G401 (cell line): ENCODE measurements at places on chromosomes 12 and 14. TPM values are rescaled to one million over a fixed set of nuclear protein-coding genes. Genes with fewer than 3 reads are reported as not detected.

DNA sequence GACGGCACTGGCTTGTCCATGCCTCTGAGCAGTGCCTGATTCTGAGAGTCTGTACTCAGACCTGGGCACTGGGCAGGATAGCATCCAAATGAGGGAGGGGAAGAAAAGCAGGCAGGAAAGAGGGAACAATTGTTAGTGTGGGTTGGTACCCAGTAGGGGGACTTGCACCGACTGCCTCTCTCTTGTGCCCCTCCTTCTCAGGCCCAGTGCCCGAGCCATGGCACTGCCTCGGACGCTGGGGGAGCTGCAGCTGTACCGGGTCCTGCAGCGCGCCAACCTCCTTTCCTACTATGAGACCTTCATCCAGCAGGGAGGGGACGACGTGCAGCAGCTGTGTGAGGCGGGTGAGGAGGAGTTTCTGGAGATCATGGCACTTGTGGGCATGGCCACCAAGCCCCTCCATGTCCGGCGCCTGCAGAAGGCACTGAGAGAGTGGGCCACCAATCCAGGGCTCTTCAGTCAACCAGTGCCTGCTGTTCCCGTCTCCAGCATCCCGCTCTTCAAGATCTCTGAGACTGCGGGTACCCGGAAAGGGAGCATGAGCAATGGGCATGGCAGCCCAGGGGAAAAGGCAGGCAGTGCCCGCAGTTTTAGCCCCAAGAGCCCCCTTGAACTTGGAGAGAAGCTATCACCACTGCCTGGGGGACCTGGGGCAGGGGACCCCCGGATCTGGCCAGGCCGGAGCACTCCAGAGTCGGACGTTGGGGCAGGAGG lies 2.2 kb downstream of the NAB2 start:
- peak; percentile 61 for DNase-seq

TMEM132C gene
- total RNA-seq: not detected in 2 replicates

GRCh38 chr12:103334466-103334865 lies 161.3 kb downstream of the C12orf42 start:
- peak; percentile 6 for DNase-seq

DNA sequence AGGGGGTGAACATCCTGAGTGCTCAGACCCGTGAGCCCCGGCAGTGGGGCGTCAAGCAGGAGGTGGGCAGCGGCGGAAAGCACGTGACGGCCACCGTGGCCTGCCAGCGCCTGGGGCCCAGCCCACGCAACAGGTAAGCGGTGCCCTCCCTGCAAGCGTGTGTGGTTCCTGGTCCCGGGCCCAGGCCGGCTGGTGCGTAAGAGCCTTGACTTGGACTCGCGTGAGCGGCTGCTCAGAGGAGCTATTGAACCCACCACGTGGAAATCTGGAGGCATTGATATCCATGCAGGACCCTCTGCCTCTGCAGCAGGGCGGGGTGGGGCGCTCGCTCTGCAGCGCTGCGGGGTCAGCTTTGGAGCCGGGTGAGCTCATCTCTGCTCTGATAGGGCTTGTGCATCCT lies 277.0 kb downstream of the TMEM132C start:
- no peak for DNase-seq

B3GNT4 gene
- 0.06 and 2.5 TPM in 2 replicates for total RNA-seq

DNA sequence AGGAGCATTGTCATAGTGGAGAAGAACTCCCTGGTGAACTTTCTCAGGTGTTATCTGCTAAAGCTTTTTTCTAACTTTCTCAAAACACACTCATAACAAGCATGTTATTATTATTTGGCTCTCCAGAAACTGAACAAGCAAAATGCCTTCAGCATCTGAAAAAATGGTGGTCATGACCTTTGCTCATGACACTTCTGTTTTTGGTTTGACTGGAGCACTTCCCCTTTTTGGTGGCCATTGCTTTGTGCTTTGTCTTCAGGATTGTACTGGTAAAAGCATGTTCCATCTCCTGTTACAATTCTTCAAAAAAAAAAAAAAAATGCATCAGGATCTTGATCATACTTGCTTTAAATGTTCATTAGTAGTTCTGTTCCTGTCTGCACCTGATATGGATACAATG lies 1241.6 kb upstream of the USP15 start:
- DNase-seq: no peak

- no peak for DNase-seq
Observed at GRCh38 chr14:51473808-51474565, 177.7 kb upstream of the FRMD6 start.

CD69 gene
- not detected in 2 replicates for total RNA-seq

LMO3 gene
- total RNA-seq: not detected in 2 replicates
